ENCODE measurements at places on chromosomes 6 and 20. TPM values are rescaled to one million over a fixed set of nuclear protein-coding genes. Genes with fewer than 3 reads are reported as not detected.

Gene PHF20
- total RNA-seq, result 46.2 TPM

Gene DAAM2
- total RNA-seq, result 37.2 TPM

Gene KIAA0408
- total RNA-seq, result 33.1 TPM

Gene RING1
- 22.5 TPM for total RNA-seq

Gene SLC22A16
- total RNA-seq, result 1.3 TPM

Gene BFSP1
- 1.6 TPM for total RNA-seq

Gene RAB44
- 0.62 TPM for total RNA-seq

Gene CD93
- total RNA-seq, result 112 TPM

Gene FAM83D
- 9.5 TPM for total RNA-seq

Gene PACRG
- 11.5 TPM for total RNA-seq

Gene SEL1L2
- total RNA-seq, result not detected

Gene RTF2
- 64.0 TPM for total RNA-seq

Gene GSTA3
- not detected for total RNA-seq

Gene LINC00237
- not detected for total RNA-seq

DNA sequence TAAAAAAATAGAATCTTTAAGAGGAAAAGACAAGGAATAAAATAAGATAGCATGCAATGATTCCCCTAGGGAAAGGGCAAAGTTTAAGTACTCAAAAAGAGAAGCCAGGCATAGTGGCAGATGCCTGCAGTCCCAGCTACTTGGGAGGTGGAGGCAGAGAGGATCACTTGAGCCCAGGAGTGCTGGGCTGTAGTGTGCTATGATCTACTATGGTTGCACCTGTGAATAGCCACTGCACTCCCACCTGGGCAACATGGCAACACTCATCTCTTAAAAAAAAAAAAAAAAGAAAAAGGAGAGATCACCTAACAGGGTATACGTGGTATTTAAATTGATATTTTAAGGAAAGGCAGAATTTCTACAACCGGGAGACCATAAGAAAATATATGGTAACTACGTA lies 16.0 kb downstream of the EPHA7 start:
- no peak for DNase-seq

GRCh38 chr20:6703047-6703446 lies 64.4 kb upstream of the BMP2 start:
- no peak for DNase-seq

DNA sequence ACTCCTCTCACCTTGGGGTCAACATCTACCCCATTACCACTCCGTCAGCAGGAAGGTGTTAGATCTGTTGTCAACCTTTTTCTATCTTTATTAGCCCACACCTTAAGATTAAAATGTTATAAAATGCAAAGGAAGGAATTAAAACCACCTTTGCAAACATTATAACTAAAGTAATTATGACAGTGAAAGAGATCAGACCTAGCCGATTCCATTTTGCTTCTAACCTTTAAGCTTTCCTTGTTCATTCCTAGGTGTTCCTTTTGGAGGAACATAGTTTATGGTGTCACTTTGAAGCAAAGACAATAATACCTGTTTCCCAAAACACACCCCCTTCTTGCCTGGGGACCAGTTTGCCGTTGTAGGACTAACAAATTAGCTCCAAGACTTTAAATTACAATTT lies 1223.0 kb upstream of the ADGRB3 start:
- no peak for DNase-seq

GRCh38 chr6:155200012-155200411 lies 63.8 kb upstream of the CLDN20 start:
- DNase-seq, result no peak

- no peak for DNase-seq
Observed at GRCh38 chr6:151497905-151498304, 4.1 kb downstream of the CCDC170 start.

DNA sequence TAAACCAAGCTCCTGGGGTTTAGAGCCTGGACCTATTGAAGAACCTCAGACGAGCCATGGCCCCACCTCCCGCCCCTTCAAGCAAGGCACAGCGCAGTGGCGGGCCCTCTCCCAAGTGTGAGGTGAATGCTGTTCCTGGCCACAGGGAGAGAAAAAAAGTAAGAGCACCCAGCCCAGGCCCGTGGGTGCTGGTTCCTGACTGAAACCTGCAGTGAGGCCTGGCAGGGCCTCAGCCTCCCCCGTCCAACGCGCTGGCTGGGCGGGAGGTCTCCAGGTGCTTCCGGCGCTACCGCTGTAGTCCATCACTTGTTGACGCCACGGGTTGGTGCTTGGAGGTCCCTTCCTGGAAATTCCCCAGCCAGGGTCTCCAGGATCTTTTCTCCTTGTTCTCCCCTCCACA lies 5.5 kb upstream of the FAM83C start:
- DNase-seq, result no peak

DNA sequence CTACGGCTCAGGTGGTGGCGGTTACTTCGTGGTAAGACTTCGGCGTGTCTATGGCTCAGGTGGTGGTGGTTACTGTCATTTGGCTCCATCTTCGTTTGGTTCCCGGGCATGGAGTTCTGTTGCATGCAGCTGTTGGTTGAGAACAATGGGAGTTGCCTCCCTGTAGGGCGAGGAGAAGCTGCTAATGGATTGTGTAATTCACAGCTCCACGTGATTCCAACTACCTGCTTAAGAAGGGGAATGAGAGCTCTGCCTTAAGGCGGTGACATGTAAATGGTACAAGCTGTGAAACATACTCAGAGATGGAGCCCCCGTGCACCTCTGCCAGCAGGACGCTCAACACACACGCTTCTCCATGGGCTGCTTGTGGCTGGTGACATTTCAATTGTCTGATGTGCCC lies 12.4 kb upstream of the DACT2 start:
- no peak for DNase-seq

GRCh38 chr6:135179920-135180541 lies 1.1 kb upstream of the MYB start:
- no peak for DNase-seq

- DNase-seq, result no peak
Observed at GRCh38 chr20:23585449-23585807, 17.1 kb upstream of the CST9L start.

DNA sequence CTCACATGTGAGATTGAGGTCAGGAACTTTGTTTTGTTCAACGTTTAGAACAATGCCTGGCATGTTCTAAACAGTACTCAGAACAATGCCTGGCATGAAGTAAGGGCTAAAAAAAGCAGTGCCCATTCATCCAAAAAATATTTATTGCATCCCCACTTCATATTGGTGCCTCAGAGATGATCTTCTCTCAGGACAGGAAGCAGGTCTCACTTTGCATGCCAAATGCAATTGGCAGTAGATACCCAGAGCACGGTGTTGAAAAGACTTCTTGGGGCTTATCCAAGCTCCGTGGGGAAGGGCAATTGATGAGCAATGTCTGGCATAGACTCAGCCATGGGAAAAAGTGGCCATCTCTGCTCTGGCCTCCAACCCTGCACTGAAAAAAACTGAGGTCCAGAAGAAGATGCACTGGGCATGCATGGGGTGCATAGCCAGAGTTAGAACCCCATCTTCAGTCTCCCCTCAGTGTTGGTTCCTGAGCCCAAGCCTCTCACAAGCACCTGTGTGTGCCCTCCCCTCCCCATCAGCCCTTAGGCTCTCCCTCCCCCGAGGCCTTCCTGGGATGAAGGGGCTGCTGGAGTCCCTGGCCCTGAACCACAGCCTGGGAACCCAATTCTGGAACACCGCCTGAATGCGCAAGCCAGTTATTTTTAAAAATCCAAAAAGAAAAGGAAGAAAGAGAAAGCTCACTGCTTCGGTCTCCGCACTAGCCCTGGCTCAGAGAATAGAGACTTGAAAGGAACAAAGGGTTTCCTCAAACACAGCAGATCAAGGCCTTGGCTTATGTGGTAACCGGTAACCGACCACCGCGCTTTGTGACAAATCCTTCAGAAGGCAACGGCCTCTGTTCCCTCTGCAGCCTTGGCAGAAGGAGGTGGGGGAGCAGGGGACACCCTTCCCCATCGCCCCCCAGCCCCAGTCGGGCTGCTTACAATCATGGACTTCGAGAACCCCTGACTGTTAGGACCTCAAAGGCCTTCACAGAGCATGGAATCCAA lies 78.5 kb upstream of the SIRPA start:
- no peak for DNase-seq

DNA sequence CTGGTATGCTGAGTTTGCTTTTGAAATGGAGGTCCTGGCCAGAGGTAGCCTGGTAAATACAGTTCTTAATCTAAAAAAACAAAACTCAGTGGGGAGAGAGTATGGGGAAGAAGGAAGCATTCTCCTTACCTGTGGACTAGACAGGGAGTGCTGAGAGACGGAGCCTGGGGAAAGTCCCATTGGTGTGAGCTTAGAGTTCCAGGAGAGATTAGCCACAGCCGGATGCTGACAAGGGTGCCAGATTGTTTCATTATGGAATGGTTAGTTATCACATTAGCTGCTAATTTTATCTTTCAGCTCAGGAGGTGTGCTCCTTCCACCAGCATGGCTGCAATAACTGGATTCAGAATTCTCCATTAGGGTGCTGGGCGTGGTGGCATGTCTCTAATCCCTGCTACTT lies 75.9 kb downstream of the RREB1 start:
- no peak for DNase-seq

GRCh38 chr20:59618131-59618530 lies 13.8 kb downstream of the PHACTR3 start:
- no peak for DNase-seq

GRCh38 chr20:23255716-23256385 lies 94.7 kb upstream of the NXT1 start:
- peak; percentile 89 for DNase-seq

DNA sequence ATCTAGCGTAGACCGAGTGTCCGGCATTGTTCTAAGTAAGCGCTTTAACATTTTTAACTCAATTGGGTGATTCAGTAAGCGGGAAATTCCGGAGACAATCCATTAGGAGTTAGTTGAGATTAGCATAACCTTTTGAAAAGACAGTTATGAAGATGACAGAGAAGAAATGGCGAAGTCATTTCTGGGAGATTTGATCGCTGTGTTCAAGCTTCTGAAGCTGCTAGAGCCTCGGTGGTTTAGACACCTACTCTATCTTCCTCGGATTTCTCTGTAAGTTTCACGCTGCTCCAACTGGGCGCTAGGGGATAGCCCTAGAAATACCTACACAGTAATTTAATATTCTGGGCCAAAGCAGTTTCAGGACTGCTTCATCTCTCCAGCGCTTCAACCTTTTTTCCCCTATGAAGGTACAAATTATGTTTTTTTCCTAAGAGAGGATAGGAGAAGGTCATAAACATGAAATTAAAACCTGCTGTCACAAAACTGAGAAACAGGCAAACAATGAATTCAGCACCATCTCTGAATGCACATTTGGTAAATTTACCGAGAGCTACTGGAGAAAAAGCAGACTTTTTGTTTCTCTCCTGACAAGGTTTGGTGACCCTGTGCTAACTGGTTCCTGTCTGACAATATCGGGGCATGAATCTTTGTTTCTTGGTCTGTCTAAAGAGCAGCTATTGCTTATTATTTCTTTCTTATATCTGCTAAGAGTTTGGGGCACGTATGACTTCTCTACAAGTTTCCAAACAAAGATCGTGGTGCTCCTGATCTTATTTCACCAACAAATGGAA lies 22.4 kb downstream of the ZNF311 start:
- peak; percentile 75 for DNase-seq

GRCh38 chr6:89436226-89436625 lies 3.3 kb downstream of the ANKRD6 start:
- DNase-seq, result peak; percentile 11

- no peak for DNase-seq
Observed at GRCh38 chr20:1353956-1354355, 25.0 kb upstream of the SDCBP2 start.

DNA sequence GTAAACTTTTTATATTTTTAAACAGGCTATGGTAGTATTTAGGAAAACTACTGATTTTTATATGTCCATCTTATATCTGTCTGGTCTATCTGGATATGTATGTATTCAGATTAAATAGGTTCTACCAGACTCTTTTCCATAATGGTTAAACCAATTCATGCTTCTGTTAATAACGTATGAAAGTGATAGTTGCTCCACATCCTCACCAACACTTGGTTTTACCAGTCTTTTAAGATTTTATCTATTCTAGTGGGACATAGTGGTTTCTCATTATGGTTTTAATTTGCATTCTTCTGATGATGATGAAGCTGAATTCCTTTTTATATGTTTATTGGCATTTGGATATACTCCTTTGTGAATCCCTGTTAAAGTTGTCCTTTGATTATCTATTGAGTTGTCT lies 56.1 kb downstream of the UBR2 start:
- DNase-seq, result no peak

GRCh38 chr6:34580707-34581560 lies 24.8 kb upstream of the SPDEF start:
- DNase-seq, result peak; percentile 56

GRCh38 chr6:68642977-68643376 lies 7.9 kb downstream of the ADGRB3 start:
- DNase-seq, result no peak

DNA sequence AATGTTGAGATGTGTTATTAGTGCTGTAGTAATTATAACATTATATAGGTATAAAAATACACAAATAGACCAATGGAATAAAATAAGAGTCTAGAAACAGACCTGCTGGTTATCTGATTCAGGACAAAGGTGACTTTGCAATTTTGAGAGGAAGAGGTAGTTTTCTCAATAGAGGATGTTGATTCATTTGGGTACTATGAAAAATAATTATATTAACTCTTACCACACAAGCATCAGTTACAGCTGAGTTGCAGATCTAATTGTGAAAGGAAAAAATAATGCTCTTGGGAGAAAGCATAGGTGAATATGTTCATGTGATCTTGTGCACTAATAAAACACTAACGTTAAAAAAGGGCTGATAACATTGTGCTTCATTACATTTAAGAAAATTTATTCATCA lies 103.0 kb downstream of the BCKDHB start:
- no peak for DNase-seq

GRCh38 chr6:100138346-100139022 lies 144.5 kb upstream of the MCHR2 start:
- peak; percentile 21 for DNase-seq

GRCh38 chr6:27679308-27679963 lies 206.5 kb upstream of the ZNF184 start:
- DNase-seq, result no peak

DNA sequence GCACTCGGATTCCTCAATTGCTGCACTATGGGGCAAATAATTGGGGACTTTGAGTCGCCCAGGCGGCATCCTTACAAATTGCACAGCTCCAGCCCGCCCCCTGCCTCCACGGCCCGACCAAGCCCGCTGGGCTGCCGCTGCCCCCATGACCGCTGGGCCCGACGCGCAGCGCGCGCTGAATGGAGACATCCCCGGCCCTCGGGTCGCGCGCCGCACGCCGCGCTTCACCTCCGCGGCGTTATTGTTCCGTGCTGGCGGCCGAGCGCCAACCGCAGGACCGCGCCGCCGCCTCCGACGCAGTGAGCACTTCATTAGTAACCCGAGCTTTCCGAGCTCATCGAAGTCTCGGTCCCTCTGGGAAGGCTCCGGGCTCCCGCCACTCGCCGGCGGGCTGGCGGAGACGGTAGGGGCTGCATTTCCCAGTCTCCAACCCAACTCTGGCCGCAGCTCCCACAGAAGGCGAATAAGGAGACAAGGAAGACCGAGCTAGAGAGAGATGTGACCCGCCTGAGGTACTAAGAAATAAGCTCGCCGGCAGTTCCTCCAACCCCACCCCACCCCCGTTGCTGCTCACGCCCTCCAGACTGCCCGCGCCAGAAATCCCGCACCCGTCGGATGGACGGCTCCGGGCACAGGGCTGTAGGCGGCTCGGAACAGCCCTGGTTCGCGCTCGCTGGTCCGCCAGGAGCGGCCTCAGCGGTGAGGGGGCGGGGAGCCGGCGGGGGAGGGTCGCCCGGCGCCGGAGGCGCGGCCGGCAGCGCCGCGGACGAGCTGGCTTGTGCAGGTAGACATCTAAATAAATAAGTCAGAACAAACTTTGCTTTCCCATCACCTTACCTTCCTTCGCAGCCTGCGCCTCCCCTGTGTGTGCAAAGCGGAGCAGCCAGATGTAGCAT lies 703 bp downstream of the EPHA7 start:
- peak; percentile 64 for DNase-seq
